ENCODE measurements at places on chromosomes 5 and 9.

DNA sequence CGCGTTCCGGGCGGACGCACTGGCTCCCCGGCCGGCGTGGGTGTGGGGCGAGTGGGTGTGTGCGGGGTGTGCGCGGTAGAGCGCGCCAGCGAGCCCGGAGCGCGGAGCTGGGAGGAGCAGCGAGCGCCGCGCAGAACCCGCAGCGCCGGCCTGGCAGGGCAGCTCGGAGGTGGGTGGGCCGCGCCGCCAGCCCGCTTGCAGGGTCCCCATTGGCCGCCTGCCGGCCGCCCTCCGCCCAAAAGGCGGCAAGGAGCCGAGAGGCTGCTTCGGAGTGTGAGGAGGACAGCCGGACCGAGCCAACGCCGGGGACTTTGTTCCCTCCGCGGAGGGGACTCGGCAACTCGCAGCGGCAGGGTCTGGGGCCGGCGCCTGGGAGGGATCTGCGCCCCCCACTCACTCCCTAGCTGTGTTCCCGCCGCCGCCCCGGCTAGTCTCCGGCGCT lies at the start of gene DAPK1:
DAPK1 (plus strand) TSS at position 264 of the 442 bp plus-strand sequence. CDS start 1,211 bp downstream, outside the sequence.
- DNase-seq, result peak; percentile 48

- no peak for DNase-seq
Observed at GRCh38 chr5:34003941-34004340, 3.9 kb downstream of the AMACR start.

DNA sequence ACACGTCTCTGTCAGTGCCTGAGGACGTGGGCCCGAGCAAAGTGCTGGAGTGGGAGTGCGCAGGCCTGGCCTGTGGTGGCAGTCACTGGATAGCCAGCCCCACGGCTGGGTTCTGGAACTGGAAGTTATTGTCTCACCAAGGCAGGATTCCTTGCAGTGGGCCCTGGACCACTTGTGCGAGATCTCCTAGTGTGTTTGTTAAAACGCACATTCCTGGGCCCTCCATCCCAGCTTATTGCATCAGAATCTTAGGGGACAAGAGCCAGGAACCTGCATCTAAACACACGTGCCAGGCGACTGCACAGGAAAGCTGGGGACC lies 26.9 kb downstream of the PTPA start:
- DNase-seq, result no peak

DNA sequence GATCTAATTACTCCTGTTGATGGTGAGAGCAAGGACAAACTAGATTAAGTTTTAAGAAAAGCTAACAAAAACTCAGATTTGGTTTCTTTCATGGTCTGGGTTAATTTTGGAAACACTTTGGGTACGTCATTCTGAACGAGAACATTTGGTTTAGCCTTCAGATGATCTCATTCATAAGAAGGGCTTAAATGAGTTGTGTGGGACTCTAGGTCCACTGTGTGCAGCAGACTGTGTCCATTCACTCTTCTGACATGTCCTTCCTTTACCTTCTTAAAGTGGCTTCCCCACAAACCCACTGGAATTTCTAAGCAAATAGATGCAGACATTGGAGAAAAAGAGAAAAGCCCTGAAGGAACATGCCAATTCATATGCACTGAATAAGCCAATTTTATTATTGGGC lies 96.8 kb downstream of the FBXO4 start:
- no peak for DNase-seq

- DNase-seq, result no peak
Observed at GRCh38 chr9:87604886-87605588, 107.4 kb downstream of the DAPK1 start.

DNA sequence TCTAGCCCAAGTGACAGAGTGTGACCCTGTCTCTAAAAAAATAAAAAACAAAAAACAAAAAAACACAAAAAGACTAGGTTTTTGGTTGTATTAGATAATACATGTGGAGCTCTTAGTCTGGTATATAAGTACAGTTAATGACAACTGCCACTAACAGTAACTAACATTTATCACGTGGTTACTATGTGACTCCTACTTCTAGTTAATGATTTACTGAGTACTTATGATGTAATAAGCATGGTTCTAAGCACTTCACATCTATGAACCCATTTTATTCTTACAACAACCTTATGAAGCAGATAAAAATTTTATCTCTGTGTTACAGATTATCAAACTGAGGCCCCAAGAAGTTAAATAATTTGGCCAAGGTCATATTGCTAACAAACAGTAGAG lies 6.1 kb upstream of the TMEFF1 start:
- DNase-seq, result no peak

GRCh38 chr9:77435688-77436087 lies 212.4 kb downstream of the GNA14 start:
- DNase-seq, result no peak

- no peak for DNase-seq
Observed at GRCh38 chr9:125442452-125442851, 180.8 kb downstream of the GAPVD1 start.

GRCh38 chr5:155753943-155754581 lies 572.9 kb upstream of the SGCD start:
- no peak for DNase-seq

GRCh38 chr9:68418259-68418845 lies 61.9 kb downstream of the PGM5 start:
- no peak for DNase-seq

- no peak for DNase-seq
Observed at GRCh38 chr5:168219515-168220410, 71.7 kb upstream of the WWC1 start.

GRCh38 chr5:53616939-53617549 lies 56.6 kb downstream of the NDUFS4 start:
- no peak for DNase-seq

DNA sequence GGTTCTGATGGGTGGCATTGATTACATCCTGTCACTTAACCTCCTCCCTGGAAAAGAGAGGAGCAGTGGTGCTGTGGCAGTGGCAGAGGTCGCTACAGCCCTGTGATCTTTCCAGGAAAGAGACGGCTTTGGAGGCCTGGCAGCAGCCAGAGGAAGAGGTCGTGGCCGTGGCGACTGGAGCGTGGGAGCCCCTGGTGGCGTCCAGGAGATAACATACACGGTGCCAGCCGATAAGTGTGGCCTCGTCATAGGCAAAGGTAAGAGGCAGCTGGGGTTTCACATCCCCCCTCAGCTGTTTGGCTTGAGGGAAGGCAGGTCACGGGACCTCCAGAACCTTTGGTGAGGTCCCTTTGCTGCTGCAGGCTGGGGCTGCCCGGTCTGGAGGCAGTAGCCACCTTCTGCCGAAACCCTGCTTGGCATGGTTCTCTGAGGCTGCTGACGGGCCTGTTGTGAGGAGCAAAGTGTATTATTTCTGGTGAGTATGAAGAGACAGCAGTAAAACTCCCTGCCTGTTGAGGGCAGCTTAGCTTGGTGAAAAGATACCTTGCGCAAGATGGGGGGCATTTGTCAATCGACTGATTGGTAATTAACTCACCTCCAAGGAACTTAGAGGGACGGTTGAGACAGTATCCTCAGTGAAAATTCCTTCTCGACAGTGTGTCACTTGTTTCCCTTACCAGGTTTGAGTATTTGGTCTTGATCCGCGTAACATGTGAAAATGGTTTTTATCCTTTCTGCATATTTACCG lies 38.0 kb upstream of the PRDM12 start:
- no peak for DNase-seq

- DNase-seq, result no peak
Observed at GRCh38 chr5:181261320-181262049, 542 bp upstream of the TRIM52 start.

DNA sequence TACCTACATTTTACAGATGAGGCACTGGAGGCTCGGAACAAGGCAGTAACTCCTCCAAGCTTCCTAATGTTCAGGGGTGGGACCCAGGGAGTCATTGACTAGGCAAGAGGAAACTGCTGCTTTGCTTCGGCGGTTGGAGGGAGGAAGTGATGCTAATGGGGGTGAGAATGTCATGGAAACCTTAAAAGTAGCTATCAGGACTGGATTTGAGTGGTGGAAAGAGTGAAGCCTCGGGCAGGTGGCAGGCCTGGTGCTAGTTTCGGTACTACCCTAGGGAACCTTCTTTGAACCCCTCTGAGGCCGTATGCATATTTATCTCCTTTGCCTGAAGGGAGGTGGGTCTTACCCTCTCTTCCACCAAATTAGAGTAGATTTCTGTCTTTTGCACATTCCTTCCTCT lies 1.6 kb downstream of the BSPRY start:
- no peak for DNase-seq

All from caudate nucleus (tissue), 63 donors.